ENCODE measurements at places on chromosomes 13 and 19. TPM values are rescaled to one million over a fixed set of nuclear protein-coding genes. Genes with fewer than 3 reads are reported as not detected.

GRCh38 chr19:45151821-45152503 lies 8.8 kb downstream of the NKPD1 start:
- no peak for DNase-seq

The PPFIA3 gene
- 28.0 TPM for total RNA-seq

DNA sequence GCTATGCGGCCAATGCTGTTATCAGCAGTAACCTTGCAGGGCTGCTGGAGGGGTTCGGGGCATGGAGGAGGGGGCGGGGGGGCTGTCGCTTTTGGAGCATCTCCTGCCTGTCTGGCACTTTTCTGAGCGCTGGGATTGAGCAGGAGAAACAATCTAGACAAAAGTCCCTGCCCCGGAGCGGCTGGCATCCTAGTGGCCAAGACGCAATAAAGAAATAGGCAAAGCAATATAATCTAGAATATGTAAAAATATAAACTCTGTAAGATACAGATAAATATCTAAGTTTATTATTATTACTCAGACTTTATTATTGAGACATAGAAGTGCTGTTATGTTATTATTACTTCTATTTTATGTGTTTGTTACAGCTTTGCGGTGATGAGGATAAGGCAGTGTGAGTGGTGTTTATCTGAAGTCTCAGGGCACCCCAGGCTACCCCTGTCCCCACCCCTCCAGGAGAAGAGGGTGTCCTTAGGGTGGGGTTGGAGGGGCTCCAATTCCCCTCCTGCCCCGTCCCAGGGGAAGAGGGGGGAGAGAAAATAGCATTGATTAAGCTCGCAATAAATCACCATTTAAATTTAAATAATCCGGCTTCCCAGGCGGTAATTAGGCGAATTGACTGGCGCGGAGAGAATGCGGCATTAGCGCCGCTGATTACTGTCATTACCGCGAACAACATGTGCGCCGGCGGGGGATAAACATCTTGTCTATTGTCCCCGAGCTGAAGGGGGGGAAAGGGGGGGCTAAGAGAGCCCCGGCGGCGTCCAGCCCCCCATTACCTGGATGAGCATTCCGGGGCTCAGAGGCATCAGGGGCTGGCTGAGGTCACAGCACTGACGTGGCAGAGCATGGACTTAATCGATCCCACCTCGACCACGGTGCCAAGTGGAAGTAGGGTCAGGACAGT lies 3.2 kb downstream of the NPAS1 start:
- no peak for DNase-seq

The SMIM17 gene
- not detected for total RNA-seq

The LGALS14 gene
- total RNA-seq: 0.50 TPM

DNA sequence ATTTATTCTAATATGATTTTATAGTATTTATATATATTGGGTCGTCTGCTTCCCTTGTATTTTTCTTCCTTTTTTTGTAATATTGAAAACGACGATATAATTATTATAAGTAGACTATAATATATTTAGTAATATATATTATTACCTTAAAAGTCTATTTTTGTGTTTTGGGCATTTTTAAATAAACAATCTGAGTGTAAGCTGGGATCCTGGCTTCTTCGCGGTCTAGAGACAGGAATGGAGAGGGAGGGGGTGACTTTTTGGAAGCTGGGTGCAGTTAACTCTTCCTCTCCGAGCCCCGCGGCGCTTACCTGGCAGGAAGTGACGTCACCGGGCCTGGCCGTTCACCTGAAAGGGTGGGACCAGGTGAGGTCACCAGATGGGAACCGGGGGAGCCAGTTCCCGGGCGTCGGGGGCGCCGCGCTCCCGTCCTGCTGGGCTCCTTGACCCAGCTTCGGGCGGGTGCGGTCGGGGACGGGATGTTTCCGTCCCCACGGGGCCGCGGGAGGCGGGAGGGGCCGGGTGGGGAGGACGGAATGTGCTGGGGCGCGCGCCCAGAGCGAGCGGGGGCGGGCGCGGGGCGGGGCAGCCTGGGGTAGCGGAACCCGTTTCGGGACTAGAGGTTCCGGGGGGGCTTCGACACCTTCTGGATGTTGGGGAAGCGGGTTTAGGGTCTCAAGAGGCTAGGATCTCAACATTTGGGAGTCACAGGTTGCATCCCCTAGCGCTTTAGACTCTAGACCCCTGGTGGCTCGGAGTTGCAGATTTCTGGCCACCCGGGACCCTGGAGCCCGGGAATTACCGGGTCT lies 2.8 kb downstream of the ZFP36 start:
- DNase-seq: peak; percentile 94

GRCh38 chr19:57099199-57099661 lies 20.6 kb upstream of the USP29 start:
- no peak for DNase-seq

- DNase-seq: no peak
Observed at GRCh38 chr13:50927701-50928100, 18.1 kb downstream of the RNASEH2B start.

DNA sequence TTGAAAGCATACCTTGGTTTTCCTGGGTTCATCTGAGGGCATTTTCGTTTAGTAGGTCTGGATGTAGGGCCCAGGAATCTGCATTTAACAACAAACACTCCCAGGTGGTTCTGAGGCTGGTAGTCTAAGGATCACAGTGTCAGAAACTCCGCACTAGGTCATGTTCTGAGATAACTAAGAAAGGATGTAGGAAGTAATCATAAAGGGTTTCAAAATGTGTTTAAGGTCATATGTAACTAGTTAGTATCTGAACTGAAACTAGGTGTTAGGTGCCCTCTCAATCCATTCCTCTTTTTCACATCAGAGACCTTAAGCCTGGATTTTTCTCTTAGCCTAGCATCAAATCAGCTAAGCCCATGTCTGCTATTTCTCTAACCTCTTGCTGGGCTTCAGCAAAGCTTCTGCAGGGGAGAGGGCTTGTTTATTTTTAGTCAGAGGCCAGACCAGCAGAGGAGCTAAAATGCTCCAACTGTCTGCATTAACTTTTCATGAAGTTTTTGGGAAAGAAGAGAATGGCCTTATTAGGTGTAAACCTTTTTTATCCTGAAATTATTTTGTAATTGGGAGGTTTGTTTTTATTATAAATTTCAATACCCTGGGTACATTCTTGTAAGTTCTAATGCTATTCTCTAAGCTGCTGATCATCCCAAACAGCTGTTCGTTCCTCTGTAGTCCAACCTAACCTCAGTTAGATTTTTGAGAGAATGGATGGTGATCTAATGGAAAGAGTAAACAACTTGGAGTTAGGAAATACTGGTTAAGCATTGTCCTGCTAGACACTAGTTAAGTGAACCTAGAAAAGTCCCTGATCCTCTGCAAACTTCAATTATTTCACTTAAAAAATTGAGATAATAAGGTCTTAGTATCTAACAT lies 262.8 kb upstream of the RFC3 start:
- no peak for DNase-seq

The TICAM1 gene
- 0.65 TPM for total RNA-seq

DNA sequence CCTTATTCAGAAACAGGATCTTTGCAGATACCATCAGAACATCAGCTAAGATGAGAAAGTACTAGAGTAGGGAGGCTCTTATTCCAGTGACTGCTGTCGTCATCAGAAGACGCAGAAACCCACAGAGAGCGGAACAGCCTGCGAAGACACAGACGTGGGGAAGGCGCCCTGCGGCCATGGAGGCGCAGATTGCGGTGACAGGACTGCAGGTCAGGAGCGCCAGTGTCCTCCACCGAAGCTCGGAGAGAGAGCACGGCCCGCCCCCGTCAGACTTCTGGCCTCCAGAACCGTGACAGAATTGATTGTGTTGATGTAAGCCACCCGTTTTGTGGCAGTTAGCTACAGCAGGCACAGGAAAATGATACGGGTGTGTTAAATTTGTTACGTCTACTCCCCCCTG lies 275.5 kb downstream of the EFNB2 start:
- no peak for DNase-seq

The RYR1 gene
- 10.7 TPM for total RNA-seq

- peak; percentile 67 for DNase-seq
Observed at GRCh38 chr19:45768655-45768983, 433 bp downstream of the SIX5 start.

DNA sequence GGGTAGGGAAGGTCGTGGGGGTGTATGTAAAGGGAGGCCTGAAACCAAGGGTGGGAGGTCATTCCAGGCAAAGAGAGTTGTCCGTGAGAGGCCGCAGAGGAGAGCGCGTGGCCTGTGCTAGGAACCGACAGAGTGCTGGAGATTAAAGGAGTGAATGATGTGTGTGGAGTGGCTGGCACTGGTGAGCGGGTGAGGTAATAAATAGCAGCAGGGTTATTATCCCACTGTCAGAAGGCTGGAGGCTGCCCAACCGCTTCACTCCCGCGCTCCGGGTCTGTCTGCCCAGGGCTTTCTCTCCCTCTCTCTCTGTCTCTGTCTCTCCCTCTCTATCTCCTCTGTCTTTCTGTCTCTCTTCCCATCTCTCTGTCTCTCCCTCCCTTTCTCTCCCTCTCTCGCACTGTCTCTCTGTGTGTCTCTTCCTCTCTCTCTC lies 17.4 kb downstream of the ZNF579 start:
- DNase-seq: no peak

- no peak for DNase-seq
Observed at GRCh38 chr13:111874981-111875380, 192.0 kb upstream of the SOX1 start.

The ZNF470 gene
- total RNA-seq: 6.8 TPM

The TIMM50 gene
- 153 TPM for total RNA-seq

DNA sequence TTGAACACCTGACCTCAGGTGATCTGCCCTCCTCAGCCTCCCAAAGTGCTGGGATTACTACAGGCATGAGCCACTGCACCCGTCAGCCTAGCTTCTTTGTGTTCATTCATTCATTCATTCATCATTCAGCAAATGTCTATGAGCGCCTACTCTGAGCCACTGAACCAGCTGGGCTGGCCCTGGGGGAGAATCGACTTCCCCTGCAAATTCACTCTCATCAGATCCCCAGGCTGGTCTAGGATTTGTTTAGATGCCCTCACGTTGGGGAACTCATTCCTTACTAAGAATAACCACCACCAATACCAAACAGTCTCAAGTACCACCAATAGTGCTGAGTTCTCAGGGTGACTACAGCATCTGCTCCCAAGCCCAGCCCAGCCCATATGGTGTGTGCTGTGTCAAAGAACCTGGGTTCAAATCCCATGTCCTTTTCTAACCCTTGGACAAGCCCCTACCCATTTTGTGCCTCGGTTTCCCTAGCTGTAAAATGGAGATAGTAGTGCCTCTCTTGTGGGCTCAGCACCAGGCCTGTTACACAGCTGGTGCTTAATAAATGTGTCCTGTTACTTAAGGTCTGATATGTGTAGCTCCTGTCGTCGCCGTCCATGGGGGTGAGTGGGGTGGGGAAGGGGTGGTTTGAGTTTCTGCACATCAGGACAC lies 16.8 kb downstream of the NRTN start:
- DNase-seq: no peak

- DNase-seq: no peak
Observed at GRCh38 chr13:100389617-100390016, 199.0 kb downstream of the GGACT start.

DNA sequence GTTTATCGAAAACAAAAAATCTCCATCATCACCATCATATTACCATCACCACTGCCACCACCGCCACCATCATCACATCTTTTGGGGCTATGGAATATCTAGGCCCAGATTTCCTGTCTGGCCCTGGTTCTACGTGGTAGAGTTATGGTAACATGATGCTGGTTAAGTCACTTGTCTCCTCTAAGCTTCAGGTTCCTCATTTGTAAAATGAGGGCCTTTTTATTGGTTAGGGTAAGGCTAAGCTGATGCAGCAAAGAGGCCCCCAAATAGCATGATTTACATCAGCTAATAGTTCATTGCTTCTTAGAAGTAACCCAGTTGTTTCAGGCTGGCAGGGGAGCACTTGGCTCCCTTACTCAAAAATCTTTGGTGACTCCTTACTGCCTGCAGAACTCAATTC lies 37.9 kb downstream of the PCDH8 start:
- no peak for DNase-seq

The KLC3 gene
- 3.2 TPM for total RNA-seq

- no peak for DNase-seq
Observed at GRCh38 chr19:49727217-49728030, 35.7 kb downstream of the TSKS start.

- DNase-seq: no peak
Observed at GRCh38 chr13:31310356-31310755, 110.6 kb downstream of the B3GLCT start.

- DNase-seq: no peak
Observed at GRCh38 chr13:28336193-28336657, 158.7 kb downstream of the FLT1 start.

- DNase-seq: no peak
Observed at GRCh38 chr19:56732976-56733375, 61.4 kb upstream of the ZNF835 start.

DNA sequence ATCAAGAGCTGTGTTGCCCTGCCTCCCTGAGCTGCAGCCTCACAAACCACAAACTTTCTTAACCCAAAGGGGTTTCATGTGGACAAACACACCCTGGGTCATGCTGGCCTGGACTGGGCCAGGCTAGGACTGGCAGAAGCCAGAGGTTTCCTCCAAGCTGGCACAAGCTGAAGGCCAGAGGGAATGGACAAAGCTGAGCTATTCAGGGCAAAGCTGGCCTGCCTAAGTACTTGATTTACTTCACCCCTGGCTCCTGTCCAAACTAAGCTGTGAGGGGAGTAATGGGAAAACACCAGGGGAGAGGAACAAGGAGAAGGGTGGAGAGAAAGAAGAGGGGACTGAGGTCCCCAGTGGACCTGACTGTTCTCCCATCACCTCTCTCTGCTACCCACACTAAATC lies 6.2 kb downstream of the CPAMD8 start:
- DNase-seq: no peak

DNA sequence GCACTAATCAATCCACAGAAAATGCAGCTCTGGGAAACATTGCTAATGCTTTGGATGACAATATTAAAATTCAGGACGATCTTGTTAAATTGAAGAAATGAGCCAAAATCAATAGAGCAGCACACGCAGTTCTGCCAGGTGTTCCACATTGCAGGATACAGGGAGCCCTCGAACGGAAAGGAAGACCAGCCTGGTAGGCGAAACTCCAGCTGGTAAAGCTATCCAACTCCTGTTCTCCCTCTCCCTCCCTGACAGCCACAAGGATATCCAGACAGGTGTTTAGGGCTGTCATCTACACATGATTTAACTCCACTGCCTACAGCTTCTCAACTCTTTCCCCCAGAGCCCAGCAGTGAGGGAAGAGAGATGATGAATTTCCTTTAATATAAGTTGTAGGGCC lies 67.7 kb downstream of the EPSTI1 start:
- no peak for DNase-seq

The SYT5 gene
- total RNA-seq: 0.35 TPM

DNA sequence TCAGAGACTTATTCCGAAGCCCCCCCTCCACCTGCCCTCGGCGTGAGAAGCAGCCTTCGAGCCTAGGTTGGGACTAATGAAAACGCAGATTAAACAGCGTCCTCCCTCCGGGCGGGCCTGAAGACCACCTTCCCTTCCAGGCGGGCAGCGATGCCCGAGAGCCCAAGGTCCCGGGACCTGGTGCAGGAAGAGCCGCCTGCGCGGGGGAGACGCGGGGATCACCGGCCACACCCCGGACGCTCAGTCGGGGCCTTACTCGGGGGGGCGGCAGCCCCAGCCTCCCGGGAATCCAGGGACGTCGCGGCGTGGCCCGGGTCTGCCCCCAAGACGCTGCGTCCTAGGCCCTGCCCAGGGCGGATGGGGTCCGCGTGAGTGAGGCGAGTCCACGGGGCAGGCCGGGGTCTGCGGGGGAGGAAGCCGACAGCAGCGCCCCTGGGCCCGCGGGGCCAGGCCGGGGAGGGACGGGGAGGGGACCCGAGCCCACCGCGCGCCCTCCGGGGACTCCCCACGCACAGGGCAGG lies 33.3 kb upstream of the SPACA7 start:
- no peak for DNase-seq

- no peak for DNase-seq
Observed at GRCh38 chr19:6023085-6023682, 45.2 kb upstream of the RANBP3 start.
